ENCODE measurements at places on chromosomes 16 and 17.

GRCh38 chr16:19213885-19214284 is 45.8 kb downstream of the SYT17 start:
- ATAC-seq = no peak

- ATAC-seq = no peak
Measured at GRCh38 chr17:13931800-13932460, 137.4 kb upstream of the COX10 start.

- ATAC-seq = peak; percentile 93
Measured at GRCh38 chr17:48492401-48493298, 38.2 kb downstream of the HOXB1 start.

DNA sequence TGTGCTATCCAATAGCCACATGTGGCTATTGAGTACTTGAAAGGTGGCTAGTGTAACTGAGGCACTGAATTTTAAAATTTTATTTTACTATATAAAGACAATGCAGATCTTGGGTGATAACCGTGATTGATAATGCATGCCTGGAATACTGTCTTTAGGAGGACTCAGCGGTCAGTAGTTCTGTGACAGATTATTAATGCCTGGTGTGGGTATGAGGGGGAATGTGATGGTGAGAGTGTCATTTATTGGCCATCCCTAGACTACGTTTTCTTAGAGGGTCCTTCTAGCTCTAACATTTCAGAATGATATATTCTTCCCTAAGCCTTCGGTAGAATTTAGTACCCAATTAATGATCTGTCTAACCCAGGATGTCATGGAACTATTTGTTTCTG is 157.6 kb downstream of the CPPED1 start:
- no peak for ATAC-seq

Data from activated CD4-positive, CD25-positive, alpha-beta regulatory T cell treated with anti-CD3 and anti-CD28 coated beads, Interleukin-2, amount 50 U/mL, for 24 hours (primary cell).